ENCODE measurements at places on chromosomes 12 and 14.

GRCh38 chr14:60179431-60179869, 14.3 kb upstream of the DHRS7 start:
- DNase-seq = no peak

DNA sequence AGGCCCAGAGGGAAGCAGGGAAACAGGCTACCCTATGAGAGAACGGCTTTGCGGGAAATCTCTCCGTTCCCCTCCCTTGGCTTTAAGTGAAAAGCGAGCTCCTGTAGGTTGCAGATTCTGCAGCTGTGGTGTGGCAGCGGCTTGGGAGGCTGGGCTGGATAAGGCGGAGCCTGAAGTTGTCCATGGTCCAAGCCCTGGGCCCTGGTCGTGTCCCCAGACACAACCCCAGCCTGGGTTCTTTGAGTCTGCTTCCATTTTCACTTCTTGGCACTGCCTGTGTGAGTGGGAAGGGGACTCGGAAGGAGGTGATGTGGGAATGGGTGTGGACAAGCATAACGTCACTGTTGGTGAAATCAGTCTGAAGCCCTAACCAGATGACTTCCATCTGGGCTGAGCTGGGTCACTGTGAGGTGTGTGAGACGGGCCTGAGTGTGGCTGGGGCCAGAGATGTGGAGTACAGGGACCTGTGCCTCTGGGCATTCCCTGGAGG, 43.0 kb upstream of the CTDSP2 start:
- peak; percentile 79 for DNase-seq

DNA sequence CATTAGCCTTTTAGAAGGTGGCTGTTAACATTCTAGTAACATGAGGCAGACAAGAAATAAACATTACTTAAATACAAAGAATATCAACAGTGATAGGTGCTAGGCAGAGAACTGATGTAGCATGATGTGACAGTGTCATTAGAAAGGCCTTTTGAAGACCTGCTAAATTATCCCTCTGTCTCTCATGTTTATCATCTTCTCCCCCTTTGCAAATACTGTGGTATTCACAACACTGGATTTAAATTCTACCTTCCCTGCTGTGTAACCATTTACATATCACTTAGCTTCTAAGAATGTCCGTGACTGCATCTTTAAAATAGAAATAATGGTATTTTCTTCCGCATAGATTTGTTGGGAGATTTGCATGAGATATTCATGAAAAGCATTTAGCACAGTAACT, 74.4 kb upstream of the CLEC14A start:
- no peak for DNase-seq

DNA sequence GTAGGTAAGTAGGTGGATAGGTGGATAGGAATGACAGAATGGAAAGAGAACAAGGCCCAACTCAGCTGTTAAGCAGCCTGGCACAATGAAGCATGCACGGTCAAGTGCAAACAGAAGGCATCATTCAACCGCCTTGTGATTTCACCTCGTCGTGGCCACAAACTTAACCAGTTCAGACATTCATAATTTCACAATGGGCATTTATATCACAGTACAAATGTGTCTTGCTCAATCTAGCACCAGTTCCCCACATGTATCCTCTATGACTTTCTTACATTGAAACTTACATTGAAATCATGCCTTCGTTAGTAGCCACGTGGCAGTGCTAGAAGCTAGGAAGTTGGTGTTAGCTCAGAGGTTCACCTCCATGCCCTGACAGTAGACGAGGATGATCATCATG, 207.5 kb downstream of the ETV6 start:
- DNase-seq = no peak
